Stimulated activated CD4-positive, alpha-beta T cell treated with anti-CD3 and anti-CD28 coated beads, TNF-alpha, amount 100 ng/mL, for 48 hours (primary cell): ENCODE measurements at places on chromosomes 7 and 10.

DNA sequence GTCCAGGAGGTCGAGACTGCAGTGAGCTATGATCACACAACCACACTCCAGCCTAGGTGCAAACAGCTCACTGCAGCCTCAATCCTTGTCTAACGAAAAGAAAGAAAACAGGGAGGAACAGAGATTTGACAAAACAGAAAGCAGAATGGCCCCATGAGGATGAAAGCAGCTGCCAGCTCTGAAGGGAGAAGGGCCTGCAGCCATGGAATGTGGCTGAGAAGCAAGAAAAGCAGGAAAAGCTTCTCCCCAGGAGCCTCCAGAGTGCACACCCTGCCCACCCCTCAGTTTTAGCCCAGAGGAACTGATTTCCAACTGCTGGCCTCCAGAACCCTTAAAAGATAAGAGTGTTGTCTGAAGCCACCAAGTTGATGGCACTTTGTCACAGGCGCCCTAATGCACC is 13.0 kb downstream of the ESYT2 start:
- no peak for DNase-seq

GRCh38 chr10:11207560-11207844 is 189.8 kb downstream of the CELF2 start:
- DNase-seq, result no peak

DNA sequence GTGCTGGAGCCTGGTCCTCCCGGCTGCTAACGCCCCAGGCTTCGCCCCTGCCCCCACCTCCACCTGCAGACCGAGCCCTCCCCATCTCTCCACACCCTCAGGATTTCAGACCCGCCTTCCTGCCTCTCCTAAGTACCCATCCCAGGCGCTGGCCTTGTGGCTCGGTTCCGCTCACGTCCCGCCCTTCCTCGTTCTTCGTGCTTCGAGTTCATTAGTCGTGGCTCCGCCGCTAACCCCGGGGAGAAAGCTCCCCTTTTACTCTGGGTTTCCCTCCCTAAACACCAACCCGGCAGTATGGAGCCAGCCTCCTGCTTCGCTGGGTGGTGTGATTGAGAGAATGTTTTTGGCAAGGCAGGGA is 11.2 kb downstream of the EMX2 start:
- DNase-seq, result no peak

DNA sequence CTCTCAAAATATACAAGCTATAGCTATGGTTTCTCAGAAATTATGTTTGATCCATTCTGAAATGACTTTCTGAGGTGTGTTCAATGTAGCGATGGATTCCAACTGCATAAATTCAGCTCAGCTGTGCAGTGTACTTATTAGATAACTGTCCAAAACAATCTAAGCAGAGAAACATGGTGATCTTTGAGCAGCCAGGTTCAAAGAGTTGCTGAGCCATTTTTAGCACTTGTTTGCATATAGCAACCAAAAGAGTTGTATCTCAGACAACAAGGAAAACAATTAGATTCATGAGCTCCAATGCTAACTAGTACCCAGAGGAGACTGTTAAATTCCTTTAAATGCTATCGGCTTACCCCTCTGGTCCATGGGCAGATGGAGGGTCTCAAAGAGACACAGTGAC is 15.9 kb upstream of the KCNIP2 start:
- no peak for DNase-seq

- no peak for DNase-seq
These were observed 260.7 kb downstream of the EXOC4 start for GRCh38 chr7:133513608-133514007.

DNA sequence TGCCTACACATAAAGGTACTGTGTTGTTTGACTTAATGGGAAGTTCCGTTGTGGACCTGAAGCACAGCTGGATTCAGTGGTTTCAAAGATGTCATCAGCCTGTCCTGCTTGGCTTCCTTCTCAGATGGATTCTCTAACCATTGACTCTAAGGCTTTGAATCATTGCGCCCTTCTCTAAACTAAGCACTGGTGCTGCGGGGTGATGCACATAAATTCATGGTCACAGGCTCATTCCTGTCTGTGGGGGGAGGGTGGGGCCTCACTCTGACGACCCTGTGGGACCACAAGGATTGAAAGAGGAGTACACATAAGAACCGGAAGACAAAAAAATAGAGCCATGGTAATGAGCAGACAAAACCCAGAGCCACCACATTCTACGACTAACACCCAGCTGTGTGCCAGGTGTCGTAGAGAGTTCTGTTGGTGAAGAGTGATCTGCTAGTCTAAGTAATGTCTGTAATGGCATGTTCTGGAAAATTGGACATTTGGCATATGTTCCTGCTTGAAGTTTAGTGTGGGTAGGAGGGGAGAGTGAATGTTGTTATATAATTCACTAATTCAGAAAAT is 97.3 kb upstream of the YAE1 start:
- no peak for DNase-seq

GRCh38 chr7:143499246-143499645 is 21.6 kb downstream of the TAS2R41 start:
- no peak for DNase-seq

- peak; percentile 69 for DNase-seq
These were observed 24.1 kb downstream of the PRF1 start for GRCh38 chr10:70578371-70578947.

- DNase-seq, result no peak
These were observed 170.2 kb upstream of the BET1 start for GRCh38 chr7:94174375-94174774.

DNA sequence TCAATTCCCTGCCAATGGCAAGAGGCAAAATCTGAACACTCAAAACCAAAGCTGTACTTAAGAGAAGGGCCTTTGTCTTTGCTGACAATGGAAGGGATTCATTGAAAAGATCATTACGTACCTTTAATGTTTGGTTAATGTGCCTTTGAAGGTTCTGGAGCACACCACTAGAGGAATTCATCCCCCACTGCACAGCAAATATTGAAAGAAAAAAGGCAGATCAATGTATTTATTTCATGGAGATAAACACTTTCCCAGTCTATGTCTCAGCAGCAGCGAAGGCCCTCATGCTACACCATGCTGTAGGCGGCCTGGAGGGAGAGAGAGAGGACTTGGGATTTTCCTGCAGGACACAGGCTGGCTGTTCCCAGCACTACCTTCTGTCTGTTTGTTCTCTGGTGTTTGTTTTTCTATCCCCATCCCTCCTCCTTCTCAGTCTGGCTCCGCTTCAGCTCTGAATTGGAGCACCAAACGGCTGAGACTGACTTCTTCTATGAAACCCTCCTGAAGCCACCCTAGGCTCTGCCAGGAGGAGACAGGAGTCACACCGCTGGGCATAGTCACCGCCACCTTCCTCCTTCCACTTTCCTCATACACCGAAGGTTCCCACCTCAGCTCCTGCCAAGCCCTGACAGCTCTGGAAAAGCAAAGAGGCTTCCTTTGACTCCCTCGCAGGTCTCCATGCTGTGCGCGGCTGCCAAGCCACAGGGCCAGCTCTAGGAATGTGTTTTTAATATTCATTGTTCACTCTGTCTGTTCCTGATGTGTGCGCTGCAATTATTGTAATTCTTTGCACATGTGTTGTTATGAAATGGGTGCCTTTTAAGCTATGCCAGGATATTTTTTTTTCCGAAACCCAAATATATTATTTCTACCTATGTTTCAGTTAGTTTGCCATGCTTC is 301.5 kb downstream of the FZD1 start:
- no peak for DNase-seq

- DNase-seq, result no peak
These were observed 37.1 kb upstream of the GDF10 start for GRCh38 chr10:47262606-47263533.

GRCh38 chr7:55409482-55410225 is 44.5 kb downstream of the LANCL2 start:
- DNase-seq, result no peak

DNA sequence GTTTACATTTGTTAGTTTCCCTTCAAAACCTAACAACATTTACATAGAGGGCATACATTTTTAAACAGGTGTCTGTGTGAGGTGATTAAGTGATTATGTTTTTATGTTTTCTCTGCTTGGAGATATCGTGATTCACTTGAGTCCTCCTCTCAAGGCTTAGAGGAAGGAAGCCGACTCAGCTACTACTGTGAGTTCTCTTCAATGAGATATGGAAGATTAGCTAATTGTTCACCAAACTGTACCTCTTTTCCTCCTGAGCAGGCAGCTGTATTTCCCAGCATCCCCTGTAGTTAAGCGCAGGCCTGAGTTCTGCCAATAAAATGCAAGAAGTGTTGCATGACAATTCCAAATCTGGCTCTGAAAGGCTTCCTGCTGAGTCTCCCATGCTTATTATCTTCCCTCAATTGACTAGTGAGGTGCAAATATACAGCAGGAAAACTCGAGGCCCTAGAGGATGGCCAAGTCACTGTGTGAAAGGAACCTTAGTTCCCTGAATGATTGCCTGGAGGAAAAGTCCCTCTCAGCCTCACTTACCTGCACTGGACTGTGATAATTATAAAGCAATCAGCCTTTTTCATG is 528.7 kb downstream of the GRM8 start:
- DNase-seq, result no peak

- DNase-seq, result no peak
These were observed 35.8 kb upstream of the PROSER2 start for GRCh38 chr10:11787374-11787773.

- peak; percentile 8 for DNase-seq
These were observed 25.1 kb downstream of the CASP7 start for GRCh38 chr10:113704637-113705343.

- DNase-seq, result no peak
These were observed 374.6 kb downstream of the DNAJB6 start for GRCh38 chr7:157711353-157711888.

DNA sequence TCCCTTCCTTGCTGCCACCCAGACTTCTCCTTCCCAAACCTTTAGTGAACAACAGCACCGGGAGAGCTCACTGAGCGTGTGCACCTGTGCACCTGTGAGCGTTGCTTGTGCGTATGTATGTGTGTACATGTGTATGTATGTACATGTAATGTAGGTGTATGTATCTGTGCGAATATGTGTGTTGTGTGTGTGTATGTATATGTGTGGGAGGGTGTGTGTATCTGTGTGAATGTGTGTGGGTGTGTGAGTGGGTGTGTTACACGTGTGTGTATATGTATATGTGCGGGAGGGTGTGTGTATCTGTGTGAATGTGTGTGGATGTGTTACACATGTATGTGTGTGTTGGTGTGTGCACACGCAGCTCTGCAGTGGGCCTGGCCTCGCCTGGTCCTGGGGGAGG is 44.5 kb upstream of the DNAJB6 start:
- no peak for DNase-seq

- no peak for DNase-seq
These were observed 13.1 kb upstream of the SP8 start for GRCh38 chr7:20799566-20800366.

DNA sequence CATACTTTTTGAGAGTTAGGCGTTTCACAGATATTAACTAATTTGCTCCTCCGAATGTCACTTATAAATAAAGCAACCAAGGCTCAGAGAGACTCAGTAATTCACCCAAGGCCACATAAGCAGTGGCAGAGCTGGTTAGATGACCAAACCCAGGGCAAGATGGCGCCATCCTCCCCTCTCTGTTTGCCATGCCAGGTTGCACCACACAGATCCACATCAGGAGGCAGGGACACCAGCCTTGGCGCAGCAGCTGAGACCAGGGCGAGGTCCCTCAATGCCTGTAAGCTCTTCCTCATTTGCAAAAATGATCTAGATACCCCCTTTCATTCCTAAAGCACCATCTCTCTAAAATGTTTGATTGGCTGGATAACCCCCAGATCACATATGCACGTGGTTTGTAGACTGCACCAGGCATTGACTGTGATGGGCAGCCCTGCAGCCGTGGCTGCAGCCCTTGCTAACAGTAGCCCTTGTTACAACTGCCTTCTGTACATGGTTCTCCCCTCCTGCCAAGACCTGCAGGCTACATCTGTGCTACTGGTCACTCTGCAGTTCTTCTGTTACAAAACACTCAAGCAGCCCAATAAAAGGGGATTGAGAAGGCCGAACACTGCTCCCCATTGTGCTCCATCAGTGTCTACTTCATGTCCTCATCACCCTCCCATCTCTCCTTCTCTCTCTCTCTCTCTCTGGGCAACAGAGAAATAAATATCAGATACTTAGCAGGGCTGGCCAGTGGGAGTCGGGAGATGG is 298.6 kb downstream of the PRPF18 start:
- DNase-seq, result no peak

DNA sequence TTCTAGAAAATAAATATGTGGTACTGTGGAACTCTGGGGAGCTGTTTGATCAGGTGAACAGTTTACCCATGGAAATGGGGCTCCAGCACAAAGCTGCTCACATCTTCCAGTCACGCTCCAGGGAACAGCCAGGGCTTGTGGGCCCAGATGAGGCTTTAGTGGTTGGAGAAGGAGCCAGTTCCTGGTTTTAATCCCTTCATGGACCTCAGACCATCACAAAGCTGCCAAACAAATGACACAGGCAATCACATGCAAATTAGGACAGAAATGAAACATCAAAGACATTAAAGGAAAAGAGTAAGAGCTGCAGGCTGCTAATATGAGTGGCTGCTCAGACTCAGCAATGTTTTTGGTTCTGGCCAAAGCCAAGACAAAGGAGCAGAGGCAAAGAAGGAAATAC is 2.2 kb upstream of the ATP6V0E2 start:
- no peak for DNase-seq

DNA sequence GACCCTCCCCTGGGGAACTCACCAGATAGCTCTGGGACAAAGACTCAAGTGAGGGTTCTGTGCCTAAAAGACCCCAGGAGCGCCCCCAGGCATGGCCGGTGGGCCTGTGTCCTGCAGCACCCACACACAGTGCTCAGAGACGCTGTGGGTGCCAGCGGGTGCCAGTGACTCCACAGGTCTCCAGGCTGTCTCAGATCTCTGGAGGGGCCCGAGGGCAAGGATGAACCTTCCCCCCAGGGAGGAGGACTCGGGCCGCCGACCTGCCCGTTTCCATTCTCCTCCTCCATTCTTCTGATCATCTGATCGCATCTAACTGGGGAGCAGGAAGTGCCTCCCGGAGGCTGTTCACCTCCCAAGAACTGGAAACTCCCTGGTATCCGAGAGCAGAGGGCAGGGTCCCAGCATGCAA is 980 bp downstream of the ADAM8 start:
- DNase-seq, result no peak

GRCh38 chr10:15426558-15426957 is 55.5 kb upstream of the FAM171A1 start:
- DNase-seq, result no peak

DNA sequence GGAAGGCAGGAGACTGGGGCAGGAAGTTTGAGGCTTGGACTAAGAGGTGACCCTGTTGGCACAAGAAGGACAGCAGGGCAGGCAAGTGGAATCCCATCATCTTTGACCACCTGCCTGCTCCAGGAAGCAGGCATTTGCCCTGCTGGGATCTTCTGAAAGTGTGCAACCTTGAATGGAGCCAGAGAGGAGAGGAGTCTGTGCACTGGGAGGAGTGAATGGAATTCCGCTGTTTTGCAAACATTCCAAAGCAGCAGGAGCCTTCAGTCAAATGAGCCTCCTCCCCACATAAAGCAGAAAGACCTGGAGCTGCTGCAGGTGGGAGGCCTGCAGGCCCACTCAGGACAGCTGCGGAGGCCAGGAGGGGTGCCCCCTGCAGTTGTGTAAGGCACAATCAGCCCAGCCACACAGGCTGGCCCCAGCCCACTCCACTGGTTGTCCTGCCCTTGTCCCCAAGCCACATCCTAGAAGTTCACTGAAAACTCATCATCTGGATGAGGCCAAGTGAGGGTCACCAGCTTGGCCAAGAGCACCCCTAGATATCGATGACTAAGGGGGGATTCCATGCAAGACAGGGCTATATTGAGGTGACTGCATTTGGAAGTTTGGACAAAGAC is 249.5 kb downstream of the RPS24 start:
- DNase-seq, result no peak

GRCh38 chr10:33335801-33336581 is 1.5 kb upstream of the NRP1 start:
- no peak for DNase-seq

GRCh38 chr7:19537942-19538401 is 170.9 kb downstream of the POLR1F start:
- no peak for DNase-seq

GRCh38 chr10:26859241-26860101 is 1.3 kb downstream of the ABI1 start:
- no peak for DNase-seq
